T-helper 9 cell (primary cell): ENCODE measurements at places on chromosomes 7 and 10.

- no peak for DNase-seq
Observed at GRCh38 chr10:33477291-33478088, 143.0 kb upstream of the NRP1 start.

DNA sequence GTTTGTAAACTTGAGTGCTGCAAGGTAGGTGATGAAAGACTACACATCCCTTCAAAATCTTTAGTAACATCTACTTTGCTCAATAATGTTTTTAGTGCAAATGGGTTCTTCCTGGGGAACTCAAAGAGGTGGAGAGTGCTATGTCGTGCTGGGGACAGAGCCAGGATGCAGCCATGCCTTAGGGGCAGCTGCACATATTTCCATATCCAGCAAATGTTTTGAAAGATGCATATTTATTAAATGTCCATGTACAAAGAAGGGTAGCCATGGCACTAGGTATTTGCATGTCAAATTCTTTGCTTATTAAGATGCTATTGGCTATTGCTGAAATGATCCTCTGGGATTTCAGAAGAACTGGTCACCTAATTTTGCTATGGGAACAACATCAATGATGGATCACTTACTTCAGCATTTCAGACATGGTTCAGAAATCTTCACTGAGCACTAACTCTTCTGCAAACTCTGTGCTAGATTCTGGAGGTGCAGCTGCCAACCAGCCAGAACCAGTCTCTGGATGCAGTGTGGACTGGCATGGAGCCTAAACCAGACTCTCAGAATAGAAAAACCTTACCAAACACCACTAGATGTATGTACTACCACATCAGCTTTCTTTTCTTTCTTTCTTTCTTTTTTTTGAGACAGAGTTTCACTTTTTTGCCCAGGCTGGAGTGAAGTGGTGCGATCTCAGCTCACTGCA is 31.7 kb upstream of the DNMBP start:
- DNase-seq = no peak

DNA sequence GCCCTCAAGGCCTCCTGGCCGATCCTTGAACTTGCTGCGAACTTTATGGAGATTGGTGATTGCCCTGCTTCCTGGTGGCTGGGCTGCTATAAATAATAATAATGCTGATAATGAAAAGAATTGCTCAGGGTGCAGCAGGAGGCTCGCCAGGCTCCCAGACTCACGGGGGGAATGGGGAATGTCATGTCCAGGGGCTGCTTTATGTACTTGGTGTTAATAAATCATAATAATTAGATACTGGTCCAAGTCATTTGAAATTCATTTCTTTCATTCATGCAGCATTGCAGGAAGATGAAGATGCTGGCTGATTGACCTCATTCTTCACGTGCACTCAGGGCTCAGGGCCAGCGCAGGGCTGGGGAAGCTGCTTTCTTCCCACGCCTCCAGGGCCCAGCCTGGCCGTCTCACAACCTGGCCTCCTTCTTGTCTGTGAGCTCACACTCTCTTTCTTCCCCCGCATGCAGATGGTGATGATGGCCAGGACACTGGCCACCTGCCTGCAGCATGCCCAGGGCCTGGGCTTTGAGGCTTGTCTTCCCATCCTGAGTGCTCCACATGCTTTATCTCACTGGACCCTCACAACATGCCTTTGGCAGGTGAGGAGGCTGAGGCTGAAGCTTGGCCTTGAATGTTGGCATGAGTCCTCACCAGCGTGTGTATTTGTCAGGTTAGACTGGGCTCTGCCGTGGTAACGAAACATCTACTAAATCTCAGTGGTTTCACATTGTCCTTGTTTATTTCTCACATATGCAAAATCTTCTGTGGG is 138.4 kb upstream of the TNS3 start:
- no peak for DNase-seq

DNA sequence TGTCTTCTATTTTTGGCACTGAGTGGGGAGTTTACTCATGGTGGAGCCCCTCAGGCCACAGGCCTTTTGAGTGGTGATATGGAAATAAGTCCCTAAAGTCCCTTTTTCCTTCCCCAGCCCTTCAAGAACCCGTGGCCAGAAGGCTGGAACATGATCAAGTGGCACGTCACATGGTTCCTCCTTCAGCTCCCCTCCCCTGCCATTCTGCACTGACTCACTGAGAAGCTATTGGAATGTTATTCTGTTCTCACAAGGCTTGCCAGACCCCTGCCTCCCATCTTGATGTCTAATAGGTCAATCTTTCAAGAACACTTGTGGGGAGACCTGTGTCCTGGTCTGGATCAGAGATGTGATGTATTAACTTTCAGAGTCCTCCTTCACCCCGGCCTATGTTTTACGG is 279.8 kb downstream of the SEC23IP start:
- DNase-seq = no peak

GRCh38 chr7:13055732-13056368 is 368.4 kb downstream of the ARL4A start:
- DNase-seq = no peak

DNA sequence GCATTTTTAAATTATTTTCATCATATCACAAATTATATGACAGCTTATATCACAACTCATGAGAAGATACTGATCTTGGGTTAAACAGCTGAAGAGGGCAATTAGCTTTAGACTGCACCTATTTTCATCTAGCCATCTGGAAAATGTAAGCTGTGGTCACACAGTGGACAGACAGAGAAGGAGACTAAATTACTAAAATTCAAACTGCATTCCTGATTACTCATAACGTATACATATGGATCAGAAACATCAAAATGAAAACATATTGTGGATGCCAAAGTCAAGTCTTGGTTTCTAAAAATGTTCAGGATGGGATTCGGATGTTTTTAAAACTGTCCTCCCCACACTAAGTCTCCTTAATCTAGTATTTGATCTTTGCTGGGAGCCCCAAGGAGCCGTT is 6.6 kb downstream of the BBIP1 start:
- DNase-seq = no peak

DNA sequence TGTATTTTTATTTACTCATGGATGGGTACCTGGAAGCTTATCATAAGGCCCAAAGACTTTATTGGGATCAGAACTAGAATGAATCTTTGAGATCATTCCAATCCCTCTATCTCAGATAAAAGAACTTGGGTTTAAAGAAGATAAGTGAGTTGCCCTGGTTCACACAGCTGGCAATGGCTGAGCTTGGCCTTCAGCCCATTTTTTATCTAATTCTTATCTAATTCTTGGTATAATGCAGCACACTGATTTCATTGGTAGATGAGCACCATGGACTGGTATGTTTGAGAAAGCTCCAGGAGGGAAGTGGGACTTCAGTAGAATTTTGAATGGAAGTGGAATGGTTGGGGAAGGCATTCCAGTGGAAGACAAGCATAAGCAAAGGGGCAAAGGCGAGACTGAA is 558.9 kb downstream of the REEP3 start:
- DNase-seq = no peak

GRCh38 chr10:48607356-48608278 is 2.7 kb upstream of the ARHGAP22 start:
- DNase-seq = no peak

DNA sequence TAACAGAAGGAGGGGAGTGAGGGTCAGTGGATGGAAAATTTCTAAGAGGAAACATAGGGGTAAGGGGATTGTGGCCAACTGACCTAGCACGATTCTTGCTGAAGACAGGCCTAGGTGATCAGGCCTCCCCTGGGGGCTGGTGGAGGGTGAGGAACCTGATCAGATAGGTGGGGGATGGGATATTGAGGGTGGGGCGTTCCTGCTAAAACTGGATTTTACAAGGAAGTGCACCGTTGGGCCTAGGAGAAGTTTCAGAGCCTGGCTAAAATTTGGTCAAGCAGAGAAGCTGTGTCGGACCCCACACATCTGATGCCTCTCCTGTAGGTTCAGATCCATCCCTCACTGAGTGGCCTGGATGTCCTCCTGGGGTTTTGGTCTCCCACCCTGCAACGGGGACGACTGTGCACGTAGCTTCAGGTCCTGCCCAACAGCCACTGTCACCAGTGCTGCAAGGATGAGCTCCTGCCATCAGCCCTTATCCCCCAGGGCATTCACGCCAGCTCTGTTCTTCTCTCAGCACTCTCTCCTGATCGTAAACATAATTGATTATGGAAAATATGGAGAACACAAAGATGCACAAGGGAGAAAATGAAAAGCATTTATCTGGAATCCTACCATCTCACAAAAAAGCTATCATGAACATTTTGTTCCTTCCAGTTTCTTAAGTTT is 89.9 kb downstream of the ADCY1 start:
- DNase-seq = no peak

DNA sequence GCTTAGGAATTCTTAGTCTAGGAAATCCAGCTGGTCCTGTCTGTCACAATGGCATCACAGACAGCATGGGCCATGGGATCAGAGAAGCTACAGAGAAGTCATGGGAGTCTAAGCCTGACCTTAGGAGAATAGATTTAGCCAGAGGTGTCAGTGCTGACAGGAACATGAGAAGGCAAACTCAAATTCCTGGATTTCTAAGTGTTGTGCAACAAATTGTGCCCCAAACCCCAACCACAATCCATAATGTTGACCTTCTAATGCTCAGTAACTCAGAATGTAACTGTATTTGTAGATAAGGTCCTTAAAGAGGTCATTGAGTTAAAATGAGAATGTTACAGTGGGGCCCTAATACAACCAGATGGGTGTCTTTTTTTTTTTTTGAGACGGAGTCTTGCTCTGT is 95.9 kb upstream of the RHOBTB1 start:
- no peak for DNase-seq

DNA sequence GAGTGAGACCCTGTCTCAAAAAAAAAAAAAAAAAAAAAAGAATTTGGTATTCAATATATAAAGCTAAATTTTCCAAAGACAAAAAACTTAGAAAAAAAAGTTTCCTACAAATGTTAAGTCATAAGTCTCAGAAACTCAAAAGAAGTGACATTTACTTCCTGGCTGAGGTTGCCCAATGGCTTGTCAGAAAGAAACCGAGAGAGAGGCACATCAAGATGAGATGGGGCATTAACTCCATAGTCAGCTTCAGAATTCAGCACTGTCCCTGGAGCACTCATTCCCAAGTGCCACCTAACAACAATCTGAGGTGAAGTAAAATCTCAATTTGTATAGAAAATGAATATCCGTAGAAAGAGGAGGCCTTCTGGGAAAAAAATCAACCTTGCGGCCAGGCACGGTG is 6.8 kb upstream of the SPOCK2 start:
- DNase-seq = no peak

DNA sequence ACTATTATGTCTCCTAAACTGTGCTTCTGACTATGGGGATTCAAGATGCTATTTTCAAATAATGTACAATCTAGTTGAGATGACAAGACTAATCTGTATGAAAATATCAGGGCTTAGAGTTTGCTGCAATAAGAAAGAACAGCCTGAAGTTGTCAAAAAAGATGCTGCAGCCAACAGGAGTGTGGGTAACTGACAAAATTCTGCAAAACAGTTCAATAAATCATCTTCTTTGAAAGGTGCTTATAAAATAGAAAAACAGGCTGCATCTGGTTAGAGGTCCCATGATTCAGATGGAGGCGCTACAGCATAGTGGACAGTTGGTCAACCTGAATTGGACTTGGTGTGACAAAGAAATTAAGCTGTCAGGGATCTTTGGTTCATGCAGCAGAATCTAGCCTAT is 511.0 kb downstream of the XPNPEP1 start:
- no peak for DNase-seq

DNA sequence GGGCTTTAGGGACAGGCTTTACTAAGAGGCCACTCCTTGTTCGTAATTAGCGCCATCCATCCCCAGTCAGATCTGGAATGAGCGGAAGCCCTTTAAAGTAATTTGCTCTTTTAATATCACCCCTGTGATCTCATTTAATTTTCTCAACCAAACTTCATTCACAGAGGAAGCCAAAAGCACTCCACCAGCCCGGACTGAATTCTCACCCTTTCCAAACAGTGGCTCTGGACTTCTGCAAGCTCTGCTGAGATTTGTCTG is 43.1 kb downstream of the UNC5B start:
- no peak for DNase-seq

DNA sequence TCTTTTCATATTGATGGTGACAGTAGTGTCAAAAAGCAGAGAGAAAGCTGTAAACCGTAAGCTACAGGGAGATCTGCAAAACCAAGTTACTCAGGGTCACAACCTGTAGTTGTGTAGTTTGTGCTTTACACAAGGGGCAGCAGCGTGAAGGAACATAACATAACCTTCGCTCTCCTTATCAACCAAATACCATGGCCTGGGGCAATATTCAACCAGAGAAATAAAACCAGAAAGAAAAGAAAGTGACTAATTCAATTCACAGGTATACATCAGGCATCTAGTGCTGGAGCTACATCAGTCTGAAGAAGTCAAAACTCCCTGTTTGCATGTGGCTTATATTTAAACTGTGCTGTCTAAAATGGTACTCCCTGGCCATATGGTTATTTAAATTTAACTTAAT is 224.3 kb downstream of the TWIST1 start:
- no peak for DNase-seq

- no peak for DNase-seq
Observed at GRCh38 chr7:137820156-137820555, 26.6 kb downstream of the DGKI start.

GRCh38 chr7:75054744-75055143 is 18.9 kb downstream of the RCC1L start:
- no peak for DNase-seq

GRCh38 chr10:77715536-77715935 is 77.9 kb upstream of the KCNMA1 start:
- no peak for DNase-seq

DNA sequence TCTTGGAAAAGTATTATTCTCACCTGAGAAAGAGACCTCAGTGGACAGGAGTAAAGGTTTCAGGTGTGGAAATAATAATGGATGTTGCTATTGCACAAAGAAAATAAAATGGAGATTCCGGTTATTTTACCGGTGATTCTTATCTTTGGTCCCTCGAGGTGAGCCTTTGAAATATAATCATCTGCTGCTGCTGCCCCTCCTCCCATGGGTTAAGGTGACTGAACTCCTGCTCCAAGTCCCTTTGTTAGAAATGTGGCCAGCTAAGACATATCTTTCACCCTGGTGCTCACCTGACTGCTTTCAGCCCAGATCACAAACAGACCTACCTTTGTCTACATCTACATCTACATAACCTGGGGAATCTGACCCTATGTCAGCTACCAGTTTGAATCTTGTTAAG is 5.7 kb downstream of the CUBN start:
- no peak for DNase-seq

DNA sequence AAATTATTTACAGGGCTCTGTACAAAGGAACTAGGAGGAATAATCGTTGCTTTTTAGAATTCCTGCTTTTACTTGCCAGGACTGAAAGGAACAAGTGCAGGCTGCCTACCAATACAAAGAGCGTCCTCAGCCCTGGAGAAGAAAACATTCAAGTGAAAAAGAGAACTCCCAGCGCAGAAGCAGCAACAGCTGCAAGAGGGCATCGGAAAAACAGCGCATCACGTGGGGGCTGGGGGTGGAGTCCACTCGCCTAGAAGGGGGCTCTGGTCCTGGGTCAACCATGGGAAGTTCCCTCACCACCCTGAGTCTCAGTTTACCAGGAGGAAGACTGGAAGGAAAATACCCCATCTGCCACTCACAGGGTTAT is 385 bp upstream of the C10orf90 start:
- no peak for DNase-seq
